ENCODE measurements at places on chromosomes 1 and 21.

GRCh38 chr1:229043115-229043514 lies 227.8 kb upstream of the RAB4A start:
- DNase-seq, result no peak

- DNase-seq, result no peak
Observed at GRCh38 chr1:36286802-36287201, 19.4 kb upstream of the SH3D21 start.

DNA sequence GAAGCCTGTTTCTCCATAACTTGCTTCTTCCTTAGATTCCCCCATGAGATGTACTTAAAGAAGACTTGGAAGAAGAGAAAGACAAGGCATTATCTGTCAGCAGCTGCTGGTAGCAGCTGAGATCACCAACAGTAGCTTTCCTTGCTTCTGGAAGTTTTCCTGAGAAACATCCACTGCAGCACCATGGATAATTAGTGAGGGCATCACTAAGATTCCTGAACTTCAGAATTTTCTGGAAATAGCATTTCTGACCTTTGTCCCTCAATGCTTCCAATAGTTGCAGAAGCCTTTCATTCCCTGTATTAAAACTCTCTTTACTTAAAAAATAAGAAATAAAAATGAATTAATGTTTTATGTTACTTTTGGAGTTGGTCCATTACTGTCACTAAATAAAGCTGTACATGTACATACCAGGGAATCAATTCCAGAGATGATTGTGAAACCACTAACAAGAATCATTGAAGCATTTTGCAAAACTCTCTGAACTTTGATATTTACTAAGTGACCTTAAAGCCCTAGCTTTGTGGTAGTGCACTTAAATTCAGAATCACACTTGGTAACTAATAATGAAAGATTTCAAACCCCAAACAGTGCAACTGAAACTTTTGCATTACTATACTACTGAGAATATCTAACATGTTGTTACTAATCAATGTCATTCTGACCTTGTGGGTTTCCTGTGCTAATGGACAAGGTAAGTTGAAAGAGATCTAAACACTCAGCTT lies at the start of gene CFHR4:
Gene CFHR4, plus strand, starts transcription at position 538 of the 725 bp plus-strand sequence. Its CDS starts 99 bp downstream, at position 637.
- no peak for DNase-seq

DNA sequence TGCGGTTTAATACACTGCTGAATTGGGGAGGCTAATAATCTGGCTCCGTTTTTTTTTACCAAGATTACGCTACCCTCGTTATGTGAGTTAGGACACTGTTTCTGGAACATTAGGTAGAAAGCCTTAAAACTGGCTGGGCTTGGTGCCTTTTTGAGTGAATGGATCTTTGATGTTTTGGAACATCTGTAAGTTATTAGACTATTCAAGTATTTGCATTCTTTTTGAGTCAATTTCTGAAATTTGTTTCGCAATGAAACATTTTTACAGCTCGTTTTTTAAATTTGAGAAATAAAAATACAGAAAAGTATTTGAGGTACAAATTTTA lies 106.9 kb downstream of the LTN1 start:
- peak; percentile 40 for DNase-seq

GRCh38 chr21:39103689-39104088 lies 79.6 kb downstream of the PSMG1 start:
- no peak for DNase-seq

- DNase-seq, result no peak
Observed at GRCh38 chr1:24913616-24914225, 16.4 kb downstream of the RUNX3 start.

GRCh38 chr1:18743233-18743632 lies 112.6 kb downstream of the PAX7 start:
- no peak for DNase-seq

GRCh38 chr1:34052565-34052964 lies 112.5 kb downstream of the CSMD2 start:
- no peak for DNase-seq

DNA sequence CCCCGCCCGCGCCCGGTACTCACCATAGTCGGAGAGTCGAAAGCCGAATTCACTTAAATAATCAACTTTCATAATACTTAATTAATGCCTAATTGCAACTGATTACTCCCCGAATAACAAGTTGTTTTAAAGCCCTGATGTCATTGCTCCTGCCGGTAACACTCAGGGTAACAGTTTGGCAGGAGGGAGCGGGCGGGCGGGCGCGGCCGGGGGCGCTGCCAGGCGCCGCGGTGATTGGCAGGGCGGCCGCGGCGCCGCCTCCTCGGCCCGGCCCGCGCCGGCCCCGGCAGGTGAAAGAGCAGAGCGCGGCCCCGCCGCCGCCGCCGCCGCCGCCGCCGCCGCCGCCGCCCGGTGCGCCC lies 102.2 kb downstream of the CASZ1 start:
- no peak for DNase-seq

- DNase-seq, result no peak
Observed at GRCh38 chr21:41393876-41394465, 32.1 kb upstream of the MX1 start.

GRCh38 chr21:31351438-31351837 lies 7.4 kb upstream of the TIAM1 start:
- DNase-seq, result no peak

- no peak for DNase-seq
Observed at GRCh38 chr1:55980582-55980981, 598.8 kb downstream of the PLPP3 start.

DNA sequence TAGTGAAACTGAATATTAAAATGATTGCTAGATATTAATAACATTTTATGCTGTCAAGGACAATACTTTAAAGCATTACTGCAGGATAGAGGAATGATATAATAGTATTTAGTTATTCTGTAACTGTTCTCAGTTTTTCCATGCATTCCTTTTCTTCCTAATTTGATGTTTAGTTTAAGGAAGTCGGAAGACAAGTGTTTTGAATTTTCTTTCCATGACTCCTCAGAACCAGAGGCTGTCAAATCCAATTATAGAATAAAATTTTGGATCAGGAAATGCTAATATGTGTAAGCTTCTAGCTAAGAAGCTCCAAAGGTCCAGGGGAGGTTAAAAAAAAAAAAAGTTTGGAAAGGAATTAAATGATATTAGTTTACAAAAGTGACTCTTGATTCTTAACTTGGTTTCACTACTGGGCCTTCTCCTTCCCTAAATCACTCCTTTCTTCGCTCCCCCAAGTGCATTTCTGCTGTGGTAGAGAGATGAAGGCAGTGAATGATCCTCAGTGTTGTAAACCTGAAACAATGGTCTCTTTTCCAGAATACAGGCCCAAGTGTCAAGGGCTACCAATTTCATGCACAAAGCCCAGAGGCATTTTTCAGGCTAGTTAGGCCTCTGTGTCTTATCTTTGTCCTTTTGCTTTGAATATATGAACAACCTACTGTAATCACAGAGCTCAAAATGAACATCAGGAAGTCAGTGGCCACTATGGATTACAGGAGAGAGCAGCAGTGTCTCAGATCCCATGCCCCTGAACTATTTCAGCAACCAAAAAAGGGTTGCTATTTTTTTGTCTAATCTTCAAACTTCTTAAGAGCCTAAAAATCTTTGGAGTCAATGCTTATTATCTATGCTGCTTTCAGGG lies 6.2 kb downstream of the ADSS2 start:
- no peak for DNase-seq

GRCh38 chr1:44217809-44218410 lies 4.6 kb downstream of the DMAP1 start:
- no peak for DNase-seq

- DNase-seq, result no peak
Observed at GRCh38 chr1:179017383-179018326, 8.0 kb upstream of the FAM20B start.

DNA sequence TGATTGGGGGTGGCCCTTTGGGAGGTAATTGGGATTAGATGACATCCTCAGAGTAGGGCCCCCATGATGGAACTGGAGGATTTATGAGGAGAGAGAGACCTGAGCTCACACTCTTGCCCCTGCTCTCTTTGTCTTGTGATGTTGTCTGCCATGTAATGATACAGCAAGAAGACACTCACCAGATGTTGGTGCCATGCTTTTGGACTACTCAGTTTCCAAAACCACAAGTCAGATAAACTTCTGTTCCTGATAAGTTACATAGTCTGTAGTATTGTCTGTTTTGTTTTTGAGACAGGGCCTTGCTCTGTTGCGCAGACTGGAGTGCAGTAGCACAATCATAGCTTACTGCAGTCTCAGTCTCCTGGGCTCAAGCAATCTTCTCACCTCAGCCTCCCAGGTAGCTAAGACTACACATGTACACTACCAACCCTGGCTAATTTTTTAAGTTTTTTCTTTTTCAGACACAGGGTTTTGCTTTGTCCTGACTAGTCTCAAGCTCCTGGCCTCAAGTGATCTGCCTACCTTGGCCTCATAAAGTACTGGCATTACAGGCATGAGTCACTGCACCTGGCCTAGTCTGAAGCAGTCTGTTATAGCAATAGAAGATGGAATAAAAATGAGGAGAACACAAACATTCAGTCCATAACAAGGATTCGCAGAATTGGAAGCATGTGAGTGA lies 115.0 kb upstream of the GALNT2 start:
- no peak for DNase-seq

DNA sequence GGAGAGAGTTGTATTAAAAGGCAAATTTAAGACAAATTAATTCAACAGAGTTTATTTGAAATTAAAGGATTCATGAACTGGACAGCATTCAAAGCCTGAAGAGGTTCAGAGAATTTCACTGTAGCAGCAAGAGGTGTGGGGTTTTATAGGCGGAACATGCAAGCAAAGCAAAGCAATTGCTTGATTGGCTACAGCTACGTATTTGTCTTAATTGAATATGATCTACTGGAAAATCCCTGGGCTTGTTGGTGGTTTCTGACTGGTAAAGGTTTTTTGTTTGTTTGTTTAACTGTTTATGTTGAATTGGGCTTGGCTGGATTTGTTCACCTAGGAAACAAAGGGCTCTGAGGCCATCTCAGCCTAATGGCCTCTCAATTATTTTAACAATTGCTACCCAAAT lies 61.5 kb downstream of the KCNK1 start:
- no peak for DNase-seq

- DNase-seq, result no peak
Observed at GRCh38 chr21:45410865-45411809, 6.2 kb downstream of the COL18A1 start.

DNA sequence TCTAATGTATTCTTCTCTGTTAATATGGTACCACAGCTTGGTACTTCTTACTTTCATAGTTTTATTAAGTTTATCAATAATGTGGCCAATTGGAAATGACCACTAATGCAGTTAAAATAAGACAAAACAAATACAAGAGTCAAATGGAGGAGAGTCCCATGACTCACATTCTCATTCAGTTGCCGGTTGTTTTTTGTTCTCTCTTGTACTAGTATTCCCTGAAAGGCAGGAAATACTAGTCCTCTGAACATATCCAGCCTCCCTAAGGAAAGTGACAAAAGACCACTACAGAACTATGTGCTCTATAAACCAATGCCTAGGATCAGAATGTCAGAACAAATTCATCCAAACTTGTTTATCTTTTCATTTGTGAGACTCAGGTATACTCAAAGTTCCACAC lies 165.2 kb upstream of the SAMSN1 start:
- no peak for DNase-seq

- no peak for DNase-seq
Observed at GRCh38 chr1:205967554-205968335, 24.5 kb upstream of the SLC26A9 start.

GRCh38 chr1:18641005-18641941 lies 10.6 kb downstream of the PAX7 start:
- DNase-seq, result no peak

- DNase-seq, result no peak
Observed at GRCh38 chr1:221022331-221022730, 143.1 kb downstream of the HLX start.

DNA sequence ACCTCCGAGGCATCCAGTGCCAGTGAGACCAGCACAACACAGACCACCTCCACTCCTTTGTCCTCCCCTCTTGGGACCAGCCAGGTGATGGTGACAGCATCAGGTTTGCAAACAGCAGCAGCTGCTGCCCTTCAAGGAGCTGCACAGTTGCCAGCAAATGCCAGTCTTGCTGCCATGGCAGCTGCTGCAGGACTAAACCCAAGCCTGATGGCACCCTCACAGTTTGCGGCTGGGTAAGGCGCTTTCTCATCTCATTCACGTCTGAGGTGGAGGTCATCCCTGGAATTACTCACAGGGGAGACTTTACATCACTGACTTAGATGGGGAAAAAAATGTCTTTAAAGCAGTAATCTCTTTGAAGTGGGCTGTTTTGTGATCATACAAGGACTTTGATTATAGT lies 106.3 kb downstream of the CD247 start:
- no peak for DNase-seq

- peak; percentile 90 for DNase-seq
Observed at GRCh38 chr1:178093494-178093950, 382 bp upstream of the RASAL2 start.

DNA sequence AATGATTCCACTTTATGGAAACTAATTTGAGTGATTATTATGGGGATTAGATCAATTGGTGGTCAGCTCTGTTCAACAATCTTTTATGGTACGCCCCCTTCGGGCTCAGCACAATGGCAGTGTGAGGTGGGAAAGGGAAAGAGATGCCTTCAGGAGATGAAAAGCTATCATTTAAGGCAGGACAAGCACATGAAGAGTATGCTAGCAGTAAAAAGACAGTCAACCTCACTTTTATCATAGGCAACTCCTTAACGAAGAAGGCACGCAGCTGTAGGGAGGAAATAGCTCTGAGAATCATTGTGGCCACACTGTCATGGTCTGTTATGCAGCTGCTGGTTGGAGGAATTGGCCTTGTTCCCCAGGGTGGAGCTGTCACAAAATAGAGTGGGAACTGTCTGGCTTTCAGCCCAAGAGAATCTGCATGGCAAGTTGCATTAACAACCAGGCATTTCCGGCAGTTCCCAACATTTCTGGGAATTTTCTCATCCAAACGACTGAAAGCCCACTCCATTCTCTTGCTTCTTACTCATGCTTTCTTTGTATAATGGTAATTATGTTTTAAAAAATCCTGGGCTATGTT lies 54.4 kb upstream of the BCL10 start:
- DNase-seq, result no peak

DNA sequence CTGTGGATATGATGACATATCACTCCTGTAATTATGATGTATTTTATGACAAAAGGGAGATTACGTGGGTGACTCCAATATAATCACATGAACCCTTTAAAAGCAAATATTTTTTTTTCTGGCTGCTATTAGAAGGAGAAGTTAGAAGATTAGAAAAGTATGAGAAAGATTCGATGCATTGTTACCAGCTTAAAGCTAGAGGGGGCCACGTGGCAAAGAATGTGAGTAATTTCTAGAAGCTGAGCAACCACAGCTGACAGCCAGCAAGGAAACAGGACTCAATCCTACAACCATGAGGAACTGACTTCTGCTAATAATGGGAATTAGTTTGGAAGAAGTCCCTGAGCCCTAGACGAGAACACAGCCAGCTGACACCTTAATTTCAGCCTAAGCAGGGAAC lies 56.3 kb upstream of the C1orf87 start:
- no peak for DNase-seq

GRCh38 chr1:107531065-107531908 lies 390.4 kb downstream of the NTNG1 start:
- no peak for DNase-seq

Measured in forelimb muscle (tissue), 1 donor.